ENCODE measurements at places on chromosomes 1 and 21.

GRCh38 chr21:27306206-27306605 lies 339.3 kb upstream of the ADAMTS5 start:
- no peak for DNase-seq

DNA sequence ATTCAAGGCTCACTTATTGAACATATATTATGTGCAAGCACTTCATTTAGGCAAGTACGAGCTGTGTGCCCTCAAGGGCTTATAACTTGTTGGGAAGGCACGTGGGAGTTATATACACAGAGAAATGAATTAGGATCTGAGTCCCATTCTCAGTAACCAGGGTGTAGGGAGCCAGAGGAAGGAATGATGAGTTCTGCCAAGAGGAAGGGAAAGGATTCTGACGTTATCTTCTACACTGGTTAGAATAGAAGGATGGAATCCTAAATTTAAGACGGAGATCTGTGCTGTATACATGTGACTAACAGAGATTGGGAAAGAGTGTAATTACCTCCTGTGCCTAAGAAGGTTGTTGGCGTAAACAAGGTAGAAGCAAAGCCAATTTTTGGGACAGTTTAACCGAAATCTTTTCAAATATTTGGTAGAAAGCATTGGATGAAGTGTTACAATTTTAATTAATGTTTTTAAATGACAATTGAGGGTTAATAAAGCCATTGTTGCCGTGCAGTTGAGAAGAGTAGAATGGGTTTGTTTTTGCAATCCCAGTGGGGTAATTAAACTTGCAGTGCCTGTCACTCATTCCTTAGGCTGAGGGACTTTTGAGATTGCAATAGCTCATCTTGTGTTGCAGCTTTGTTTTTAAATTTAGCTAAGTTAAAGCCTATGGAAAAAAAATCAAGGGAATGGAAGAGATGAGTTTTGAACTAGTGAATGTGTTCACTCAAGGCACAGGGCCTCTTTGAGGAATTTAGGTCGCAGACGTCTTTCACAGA lies 177.2 kb downstream of the NFIA start:
- DNase-seq, result no peak

DNA sequence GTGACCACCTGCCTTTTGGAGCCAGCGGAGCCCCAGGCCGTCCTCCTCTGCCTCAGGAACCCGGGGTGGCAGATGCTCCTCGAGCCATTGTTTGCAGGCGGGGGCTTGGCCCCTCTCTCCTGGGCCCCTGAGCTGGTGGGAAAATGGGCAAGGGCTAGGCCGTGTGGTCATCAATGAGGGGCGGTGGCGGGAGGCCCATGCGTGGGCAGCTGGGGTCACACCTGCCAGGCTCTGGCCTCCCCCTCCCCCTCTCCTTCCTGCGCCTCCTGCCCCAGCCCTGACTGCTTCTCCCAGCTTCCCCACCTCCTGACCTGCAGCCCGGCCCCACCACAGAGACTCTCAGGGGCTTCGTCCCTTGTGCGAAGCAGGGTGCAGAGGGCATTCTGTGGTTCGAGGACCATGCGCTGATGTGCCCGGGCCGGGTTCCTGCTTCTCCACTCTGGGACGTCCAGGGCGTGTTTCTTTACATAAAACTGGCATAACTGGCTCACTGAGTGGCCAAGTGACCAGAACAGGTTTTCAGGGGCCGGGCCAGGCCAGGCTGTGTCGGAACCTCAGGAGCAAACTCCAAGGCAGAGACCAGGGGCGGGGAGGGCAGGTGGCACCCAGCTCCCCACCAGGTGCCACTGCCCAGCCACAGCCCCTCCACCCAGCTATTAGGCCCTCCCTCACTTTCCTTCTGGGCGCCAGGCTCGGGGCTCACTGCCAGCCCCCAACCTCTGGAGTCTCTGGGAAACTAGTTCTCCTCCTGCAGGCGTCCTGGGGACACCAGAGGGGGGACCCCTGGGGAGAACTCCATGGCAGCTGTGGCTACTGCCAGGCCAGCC lies 9.3 kb downstream of the SAMD11 start:
- no peak for DNase-seq

DNA sequence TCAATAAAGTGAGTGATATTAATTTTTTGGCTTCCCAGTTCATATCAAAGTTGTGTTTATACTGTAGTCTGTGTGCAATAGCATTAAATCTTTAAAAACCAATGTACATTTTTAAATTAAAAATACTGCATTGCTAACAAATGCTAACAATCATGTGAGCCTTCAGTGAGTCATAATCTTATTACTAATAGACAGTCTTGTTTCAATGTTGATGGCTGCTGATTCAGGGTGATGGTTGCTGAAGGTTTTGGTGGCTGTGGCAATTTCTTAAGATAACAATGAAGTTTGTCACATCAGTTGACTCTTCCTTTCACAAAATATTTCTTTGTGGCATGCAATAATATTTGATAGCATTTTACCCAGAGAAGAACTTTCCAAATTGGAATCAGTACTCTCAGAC lies 109.0 kb downstream of the ZMYM4 start:
- no peak for DNase-seq

DNA sequence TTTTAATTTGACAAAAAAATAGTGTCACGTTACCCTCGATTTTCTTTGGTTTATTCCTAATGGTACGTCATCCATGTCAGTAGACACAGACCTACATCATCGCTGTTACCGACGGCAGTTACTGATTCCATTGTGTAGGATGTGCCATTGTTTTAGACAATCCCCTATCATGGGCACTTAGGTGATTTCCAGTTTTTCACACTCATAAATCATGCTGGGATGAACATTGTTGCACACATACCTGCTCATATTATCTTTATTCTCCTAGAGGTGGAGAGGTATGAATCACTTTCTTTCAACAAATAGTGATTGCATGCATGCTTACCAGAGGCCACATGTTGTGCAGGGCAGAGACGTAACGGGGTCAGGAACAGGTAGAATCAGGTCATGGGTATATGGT lies 79.7 kb upstream of the EFHD2 start:
- DNase-seq, result no peak

GRCh38 chr21:42543106-42543847 lies 29.6 kb downstream of the SLC37A1 start:
- DNase-seq, result no peak

DNA sequence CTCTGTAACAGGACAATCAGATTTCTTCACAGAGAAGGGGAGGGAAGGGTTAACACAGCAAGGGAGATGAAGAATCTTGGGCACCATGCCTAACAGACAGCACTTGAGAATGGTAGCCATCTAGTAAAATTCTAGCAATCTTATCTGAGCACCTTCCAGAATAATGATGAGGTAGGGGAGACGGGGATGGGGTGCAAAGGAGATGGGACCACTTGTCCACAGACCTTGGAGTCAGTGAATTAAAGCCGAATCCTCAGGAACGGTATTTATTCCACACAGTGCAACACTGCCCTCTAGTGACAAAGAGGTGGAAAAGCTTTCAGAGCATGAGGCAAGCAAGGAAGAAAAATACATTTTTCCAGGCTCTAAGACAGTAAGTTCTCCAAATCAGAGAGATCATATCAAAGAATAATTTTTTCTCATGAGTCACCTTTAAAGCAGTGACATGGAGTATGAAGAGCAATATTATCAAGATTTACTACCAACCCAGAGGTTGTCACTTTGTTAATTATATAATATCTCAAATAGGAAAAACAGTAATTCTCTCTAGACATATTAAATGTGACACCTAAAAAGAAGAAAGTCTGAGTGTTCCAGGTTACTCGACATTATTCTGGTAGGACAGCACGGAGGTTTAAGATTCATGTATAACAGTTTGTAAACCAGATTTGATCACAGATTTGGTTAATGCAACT lies 43.3 kb upstream of the LPAR3 start:
- DNase-seq, result no peak

GRCh38 chr1:198936371-198937083 lies 297.7 kb downstream of the PTPRC start:
- DNase-seq, result no peak

Data from activated T-cell treated with anti-CD3 and anti-CD28 coated beads for 1 hour (primary cell).